Posterior vena cava (tissue), 2 donors: ENCODE measurements at places on chromosomes 12 and 14. TPM values are rescaled to one million over a fixed set of nuclear protein-coding genes. Genes with fewer than 3 reads are reported as not detected.

TAS2R42 gene
- total RNA-seq: not detected

TC2N gene
- total RNA-seq: 12.7 TPM

OTUB2 gene
- 0.37 TPM for total RNA-seq

SP1 gene
- 59.9 TPM for total RNA-seq

KRT6A gene
- total RNA-seq: not detected

AQP2 gene
- 0.33 TPM for total RNA-seq

STXBP6 gene
- total RNA-seq: 8.9 TPM

PTPRO gene
- 5.6 TPM for total RNA-seq

BATF gene
- total RNA-seq: 2.0 TPM

CLSTN3 gene
- 31.7 TPM for total RNA-seq

OAS3 gene
- 21.1 TPM for total RNA-seq

NID2 gene
- 49.8 TPM for total RNA-seq

KRT82 gene
- total RNA-seq: not detected

ABHD4 gene
- total RNA-seq: 36.7 TPM

NAV3 gene
- total RNA-seq: 17.4 TPM

A2M gene
- 1,306 TPM for total RNA-seq

CHGA gene
- not detected for total RNA-seq

KRT71 gene
- not detected for total RNA-seq

THTPA gene
- 19.6 TPM for total RNA-seq

LRIG3 gene
- total RNA-seq: 34.7 TPM

SDSL gene
- total RNA-seq: 1.1 TPM

LRRC10 gene
- not detected for total RNA-seq

BHLHE41 gene
- total RNA-seq: 15.9 TPM

ARHGDIB gene
- 96.6 TPM for total RNA-seq

DCAF11 gene
- 32.2 TPM for total RNA-seq

OLR1 gene
- 0.71 TPM for total RNA-seq

CD69 gene
- total RNA-seq: 5.1 TPM

LRRC9 gene
- not detected for total RNA-seq

CCDC197 gene
- not detected for total RNA-seq

TAC3 gene
- not detected for total RNA-seq

GPR68 gene
- 6.4 TPM for total RNA-seq

DCN gene
- 1,461 TPM for total RNA-seq

MYBPC1 gene
- not detected for total RNA-seq

GLI1 gene
- total RNA-seq: 0.90 TPM

TPH2 gene
- total RNA-seq: not detected

CCDC184 gene
- total RNA-seq: 0.74 TPM

LAG3 gene
- total RNA-seq: 1.2 TPM

ANO2 gene
- 9.2 TPM for total RNA-seq

HNF1A gene
- total RNA-seq: not detected

AMDHD1 gene
- 0.29 TPM for total RNA-seq

RNASE3 gene
- 0.60 TPM for total RNA-seq

CDKL1 gene
- 17.4 TPM for total RNA-seq

KCNC2 gene
- not detected for total RNA-seq

TTC9 gene
- 1.0 TPM for total RNA-seq

NPFF gene
- not detected for total RNA-seq
